HAP-1 (cell line): ENCODE measurements at places on chromosomes 16 and 17.

- DNase-seq = no peak
These were observed 91.3 kb downstream of the TBC1D16 start for GRCh38 chr17:79944251-79944812.

- no peak for DNase-seq
These were observed 23.9 kb downstream of the PTRH2 start for GRCh38 chr17:59683283-59683682.

DNA sequence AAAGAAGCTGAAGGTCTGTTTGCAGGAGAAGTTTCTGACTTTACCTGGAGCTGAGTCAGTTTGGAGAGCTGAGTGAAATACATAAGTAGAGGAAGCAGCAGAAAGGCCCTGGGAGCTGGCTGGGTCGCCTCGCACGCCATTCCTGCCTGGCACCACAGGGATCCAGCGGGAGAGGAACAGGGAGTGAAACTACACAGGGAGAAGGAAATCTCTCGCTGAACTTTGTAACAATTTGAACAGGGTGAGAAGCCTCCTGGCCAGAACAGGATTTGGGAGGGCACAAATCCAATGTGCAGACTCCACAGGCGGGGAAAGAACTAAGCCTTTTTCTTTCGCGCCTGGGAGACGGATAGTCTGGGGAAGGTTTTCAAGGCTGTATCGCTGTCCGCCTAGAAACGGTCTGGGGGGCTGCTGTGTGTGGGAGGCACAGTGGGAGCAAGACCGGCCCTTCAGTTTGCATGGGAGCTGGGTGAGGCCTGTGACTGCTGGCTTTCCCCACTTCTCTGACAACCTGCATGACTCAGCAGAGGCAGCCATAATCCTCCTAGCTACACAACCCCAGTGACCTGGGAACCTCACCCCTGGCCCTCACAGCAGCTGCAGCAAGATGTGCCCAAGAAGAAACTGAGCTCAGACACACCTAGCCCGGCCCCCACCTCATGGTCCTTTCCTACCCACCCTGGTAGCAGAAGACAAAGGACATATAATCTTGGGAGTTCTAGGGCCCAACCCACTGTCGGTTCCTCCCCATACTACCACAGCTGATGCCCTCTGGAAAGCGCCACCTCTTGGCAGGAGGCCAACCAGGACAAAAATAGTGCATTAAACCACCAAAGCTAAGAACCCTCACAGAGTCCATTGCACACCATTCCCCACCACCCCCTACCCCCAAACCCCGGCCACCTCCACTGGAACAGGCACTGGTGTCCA is 778.6 kb downstream of the KCNJ2 start:
- no peak for DNase-seq

DNA sequence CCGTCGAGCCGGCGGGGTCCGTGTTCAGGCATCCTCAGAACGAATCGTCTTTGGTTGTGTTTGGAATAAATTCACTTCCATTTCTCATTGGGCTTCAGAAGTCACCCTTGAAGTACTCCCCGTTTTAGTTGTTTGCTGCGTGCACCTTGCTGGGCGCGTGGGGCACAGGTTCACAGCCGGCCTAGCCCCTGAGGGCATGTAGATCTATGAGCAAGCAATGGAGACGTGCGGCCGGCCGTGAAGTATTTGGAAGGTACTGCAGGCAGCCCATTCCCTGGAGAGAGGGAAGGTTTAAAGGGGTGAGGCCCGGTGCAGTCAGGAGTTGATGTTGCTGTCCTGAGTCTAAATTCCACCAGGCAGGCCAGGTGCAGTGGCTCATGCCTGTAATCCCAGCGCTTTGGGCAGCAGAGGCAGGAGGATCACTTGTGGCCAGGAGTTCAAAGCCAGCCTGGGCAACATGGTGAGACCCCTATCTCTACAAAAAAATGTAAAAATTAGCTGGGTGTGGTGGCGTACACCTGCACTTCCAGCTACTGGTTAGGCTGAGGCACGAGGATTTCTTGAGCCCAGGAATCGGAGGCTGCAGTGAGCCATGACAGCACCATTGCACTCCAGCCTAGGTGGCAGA is 714 bp downstream of the ACSF3 start:
- no peak for DNase-seq

- DNase-seq = peak; percentile 29
These were observed 5.1 kb upstream of the NME4 start for GRCh38 chr16:391885-392335.

DNA sequence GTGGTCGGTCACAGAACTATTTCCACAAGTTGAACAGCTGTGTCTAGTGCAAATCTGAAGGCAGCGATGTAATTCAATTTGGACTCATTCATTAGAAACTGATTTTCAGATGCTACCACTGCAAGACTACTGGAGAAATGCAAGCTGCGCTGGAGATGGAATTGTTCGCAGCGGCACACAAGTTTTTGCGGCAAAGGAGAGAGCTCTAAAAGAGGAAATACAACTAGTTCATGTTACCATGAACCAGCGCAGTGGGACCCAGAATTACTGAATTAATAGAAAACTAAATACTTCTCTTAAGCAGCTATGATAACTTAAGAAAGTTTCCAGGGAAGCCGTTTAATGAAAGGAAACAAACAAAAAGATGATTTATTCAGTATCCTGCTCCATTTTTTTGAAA is 1.9 kb downstream of the CREBBP start:
- peak; percentile 32 for DNase-seq

DNA sequence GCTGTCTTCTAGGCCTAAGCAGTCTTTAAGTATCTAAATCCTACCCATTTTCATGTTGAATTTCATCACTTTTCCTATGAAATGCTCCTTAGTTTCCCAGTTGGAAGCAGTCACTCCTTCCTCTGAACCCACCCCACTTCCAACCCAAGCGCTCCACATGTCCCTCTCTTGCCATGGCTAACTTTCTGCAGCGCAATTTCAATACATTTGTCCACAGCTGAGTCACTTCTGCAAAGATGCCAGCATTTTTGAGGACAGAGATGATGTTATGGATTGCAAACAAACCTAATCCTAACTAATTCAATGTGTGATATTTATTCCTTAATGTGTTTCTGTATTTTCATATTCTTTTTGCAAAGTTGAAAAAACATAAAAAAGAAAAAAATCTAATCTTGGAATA is 71.7 kb downstream of the HLF start:
- DNase-seq = no peak

DNA sequence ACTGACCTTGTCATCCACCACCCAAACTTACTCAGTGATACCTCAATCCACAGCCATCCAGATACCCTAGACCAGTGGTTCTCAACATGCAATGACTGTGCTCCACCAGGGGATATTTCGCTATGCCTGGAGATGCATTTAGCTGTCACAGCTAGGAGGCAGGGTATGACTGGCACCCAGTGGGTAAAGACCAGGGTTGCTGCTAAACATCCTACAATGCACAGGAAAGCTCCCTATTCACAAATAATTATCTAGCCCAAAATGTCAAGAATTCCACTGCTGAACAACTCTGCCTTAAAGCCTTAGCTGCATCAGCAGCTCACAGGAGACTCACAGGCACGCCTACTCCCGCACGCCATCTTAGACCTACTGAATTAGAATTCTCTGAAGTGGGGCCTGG is 212.6 kb downstream of the GRIN2A start:
- DNase-seq = no peak

DNA sequence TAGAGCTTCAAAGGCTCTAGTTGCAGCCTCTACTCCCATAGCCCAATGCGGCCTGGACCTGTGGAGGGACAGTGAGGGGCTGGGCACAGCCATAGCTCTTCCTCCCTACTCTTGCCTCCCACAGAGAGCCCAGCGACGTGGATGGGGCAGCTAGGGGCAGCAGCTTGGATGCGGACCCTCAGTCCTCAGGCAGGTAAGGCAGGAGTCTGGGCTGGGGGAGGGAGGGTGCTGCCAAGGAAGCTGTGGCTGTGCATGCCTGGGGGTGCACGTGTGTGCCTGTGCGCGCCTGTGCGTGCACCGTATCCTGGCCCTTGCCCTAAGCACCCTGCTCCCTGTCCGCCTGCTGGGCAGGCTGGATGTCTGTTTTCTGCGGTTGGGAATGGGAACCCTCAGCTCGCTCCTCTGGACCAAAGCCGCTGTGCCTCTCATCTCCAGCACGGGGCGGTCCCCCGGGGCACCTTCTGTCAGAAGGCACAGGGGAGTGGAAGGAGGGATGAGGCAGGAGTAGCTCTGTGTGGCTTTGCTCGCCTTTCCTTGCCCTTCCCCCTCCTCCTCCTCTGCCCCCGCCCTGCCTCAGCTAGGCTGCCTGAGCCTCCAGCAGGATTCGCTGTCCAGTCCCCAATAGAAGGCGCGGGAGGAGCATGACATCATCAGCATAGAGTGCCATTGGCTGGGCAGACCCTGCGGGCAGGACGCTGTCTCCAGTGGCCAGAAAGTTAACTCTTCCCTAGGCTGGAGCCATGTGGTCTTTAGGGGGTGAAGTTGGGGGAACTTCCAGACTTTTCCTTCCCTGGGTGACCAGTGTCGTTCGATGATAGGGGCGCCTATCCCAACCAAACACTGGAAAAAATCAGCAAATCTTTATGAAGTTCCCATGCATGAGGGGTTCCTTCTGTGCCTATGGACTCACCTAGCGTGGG is 797 bp downstream of the PRCD start:
- peak; percentile 94 for DNase-seq

- peak; percentile 38 for DNase-seq
These were observed 8.1 kb upstream of the NLRP1 start for GRCh38 chr17:5592382-5592781.

DNA sequence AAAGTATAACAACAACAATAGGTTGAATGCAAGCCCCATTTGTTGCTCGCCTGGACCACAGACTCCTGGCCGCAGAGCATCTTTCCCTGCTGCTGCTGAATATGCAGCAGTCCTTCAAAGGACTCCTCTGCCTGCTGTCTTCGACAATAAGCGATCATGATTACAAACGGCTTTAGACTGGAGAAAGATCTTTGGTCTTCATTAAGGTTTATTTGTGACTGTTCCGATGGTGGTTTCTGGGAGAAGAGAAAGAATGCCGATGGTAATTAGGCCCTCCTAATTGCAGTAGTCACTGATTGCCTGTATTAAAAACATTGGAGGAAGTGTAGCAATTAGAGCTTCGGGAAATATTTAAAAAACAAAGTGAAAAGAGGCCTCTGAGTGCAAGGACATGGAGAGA is 138.2 kb downstream of the CACNG3 start:
- DNase-seq = no peak

DNA sequence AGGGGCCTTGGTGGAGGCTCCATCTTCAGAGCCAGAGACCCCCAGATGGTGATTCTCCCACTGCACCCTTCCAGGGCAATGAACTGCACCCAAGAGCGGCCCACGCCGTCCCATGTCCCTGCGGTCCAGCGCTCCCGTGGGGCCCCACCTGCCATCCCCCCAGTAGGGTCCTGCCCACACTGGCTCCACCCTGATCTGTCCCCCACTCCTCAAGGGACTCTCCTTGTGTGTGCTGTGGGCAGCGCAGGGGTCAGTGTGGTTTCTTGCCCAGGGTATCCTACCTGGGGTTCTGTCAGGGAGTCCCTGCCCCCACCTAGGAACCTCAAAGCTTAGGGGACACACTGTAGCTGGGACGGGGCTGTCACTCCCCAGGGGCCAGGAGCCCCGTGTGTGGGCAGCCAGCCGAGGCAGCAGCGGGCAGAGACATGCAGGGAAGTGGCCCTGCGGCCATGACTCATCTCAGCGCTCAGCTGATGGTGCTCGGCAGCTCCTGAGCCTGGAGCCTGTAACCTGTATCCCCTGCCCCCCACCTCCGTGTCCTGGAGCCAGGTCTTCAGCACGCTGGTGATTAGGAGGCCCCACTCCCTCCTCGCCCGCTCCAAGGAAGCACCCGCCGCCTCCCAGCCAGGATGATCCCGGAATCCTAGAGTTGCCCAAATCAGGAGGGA is 35.7 kb upstream of the SSTR5 start:
- DNase-seq = no peak

DNA sequence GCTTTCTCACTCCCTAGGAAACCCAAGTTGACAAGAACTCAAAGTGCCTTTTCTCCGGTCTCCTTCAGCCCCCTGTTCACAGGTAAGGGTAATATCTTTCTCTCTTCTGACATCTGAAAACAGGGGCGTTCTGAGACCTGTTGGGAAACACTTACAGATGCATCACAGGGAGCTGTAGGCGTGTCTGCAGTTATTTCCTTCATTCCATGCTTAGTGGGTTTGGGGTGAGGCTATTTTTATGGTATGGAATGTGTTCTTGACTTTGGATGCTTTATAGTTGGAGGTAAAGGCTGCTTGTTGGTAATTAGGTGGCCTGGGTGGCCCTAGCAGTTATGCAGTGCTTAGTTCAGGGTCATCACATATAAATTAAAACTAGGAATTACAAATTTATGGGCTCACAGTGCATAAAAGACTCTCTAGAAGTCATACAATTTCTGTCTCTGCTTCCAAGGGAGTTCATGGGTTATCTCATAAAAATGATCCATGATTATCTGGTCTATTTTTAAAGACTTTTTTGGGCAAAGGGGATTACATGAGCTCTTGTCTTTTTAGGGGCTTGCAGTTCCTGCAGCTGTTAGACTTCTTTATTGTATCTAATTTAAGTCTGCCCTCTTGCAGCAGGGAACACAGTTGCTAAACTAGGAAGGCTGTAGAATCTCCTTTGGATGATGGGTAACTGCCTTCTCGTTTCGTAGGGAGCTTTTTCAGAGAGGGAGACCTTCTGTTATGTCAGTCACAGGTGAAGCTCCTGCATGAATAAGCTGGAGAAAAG is 10.2 kb downstream of the SOCS7 start:
- no peak for DNase-seq

DNA sequence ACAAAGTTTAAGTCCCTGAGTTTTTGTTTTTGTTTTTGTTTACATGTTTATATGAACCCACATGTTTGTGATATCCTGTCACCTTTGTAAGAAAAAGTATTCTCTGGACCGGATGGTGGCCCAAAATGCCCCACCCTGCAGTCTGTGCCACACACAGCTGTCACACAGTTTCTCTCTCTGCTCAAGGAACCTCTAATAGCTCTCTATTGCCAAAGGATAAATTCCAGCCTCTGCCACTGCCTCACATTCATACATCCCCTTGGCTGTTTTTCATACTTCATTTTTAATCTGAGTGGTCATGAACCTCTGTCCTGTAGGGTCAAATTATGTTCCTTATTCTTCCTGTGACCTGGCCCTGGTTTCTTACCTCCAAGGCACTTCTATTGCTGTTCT is 520.3 kb upstream of the CDH5 start:
- DNase-seq = no peak

DNA sequence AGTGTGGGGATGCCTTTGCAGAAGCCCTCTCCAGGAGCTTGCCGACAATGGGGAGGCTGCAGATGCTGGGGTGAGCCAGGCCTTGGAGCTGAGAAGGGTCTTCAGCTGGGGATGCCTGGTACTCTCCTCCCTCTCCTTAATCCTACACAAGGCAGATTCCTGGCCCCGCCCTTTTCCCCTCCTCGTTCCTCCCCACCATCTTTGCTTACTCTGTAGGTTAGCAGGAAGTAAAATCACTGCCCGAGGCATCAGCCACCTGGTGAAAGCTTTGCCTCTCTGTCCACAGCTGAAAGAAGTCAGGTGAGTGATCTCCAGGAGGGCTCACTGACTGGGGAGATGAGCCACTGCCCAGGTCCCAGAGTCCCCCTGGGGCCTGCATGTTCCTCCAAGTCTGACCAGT is 38.7 kb downstream of the NLRC5 start:
- no peak for DNase-seq

GRCh38 chr16:25063102-25063501 is 47.9 kb upstream of the ARHGAP17 start:
- DNase-seq = no peak
